GM23248 (cell line): ENCODE measurements at places on chromosomes 16 and 17. TPM values are rescaled to one million over a fixed set of nuclear protein-coding genes. Genes with fewer than 3 reads are reported as not detected.

DNA sequence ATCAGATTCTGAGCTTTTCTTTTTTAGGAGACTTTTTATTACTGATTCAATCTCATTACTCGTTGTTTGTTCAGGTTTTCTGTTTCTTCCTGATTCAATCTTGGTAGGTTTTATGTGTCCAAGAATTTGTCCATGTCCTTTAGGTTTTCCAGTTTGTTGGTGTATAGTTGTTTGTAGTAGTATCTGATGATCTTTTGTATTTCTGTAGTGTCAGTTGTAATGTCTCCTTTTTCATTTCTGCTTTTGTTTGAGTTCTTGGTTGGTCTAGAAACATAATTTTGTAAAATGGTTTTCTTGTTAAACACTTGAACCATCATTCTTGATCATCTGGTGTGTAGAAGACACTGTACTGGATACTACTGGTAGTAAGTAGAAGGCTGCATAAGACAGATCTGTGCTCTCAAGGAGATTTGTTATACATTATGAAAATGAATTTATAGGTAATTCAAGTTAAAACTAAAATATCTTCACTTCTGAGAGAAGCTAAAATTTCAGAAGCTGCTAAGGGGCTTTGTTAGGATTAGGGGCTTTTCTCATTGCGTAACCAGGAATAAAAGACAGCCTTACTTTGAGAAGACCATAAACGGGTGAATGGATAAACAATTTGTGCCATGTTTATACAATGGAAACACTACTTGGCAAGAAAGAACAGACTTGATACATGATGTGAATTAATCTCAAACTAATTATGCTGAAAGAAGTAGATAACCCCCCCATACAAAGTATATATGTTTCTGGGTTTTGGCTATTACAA lies 44.0 kb downstream of the NSRP1 start:
- H3K4me1 ChIP-seq: peaks cover 7% of the 10 kb centered on the region
- H3K27me3 ChIP-seq: no peaks in the 10 kb centered on the region
- no peak for DNase-seq
- H3K4me3 ChIP-seq: no peak overlapping the region
- no peak overlapping the region for H3K27ac ChIP-seq

DNA sequence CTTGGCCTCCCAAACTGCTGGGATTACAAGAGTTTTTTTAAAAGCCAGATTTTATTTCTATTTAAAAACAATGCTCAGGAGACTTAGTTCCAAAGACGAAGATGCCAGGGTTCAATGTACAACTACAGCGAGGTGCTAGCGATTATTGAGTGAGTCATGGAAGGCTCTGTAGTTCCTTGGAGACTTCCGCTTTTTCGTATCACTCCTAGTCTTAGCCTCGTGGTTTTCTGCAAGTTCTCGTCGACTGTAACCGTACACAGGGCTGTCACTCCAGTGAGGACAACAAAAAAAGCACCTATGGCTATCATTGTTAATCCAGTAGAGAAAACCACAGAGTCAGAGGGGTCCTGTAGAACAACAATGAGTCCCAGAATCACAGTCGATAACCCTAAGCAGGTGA lies 22.7 kb upstream of the ZC3H7A start:
- no peak overlapping the region for H3K27ac ChIP-seq
- H3K27me3 ChIP-seq: no peaks in the 10 kb centered on the region
- H3K4me3 ChIP-seq: no peak overlapping the region
- H3K36me3 ChIP-seq: no peaks in the 10 kb centered on the region
- DNase-seq: no peak

- H3K36me3 ChIP-seq: no peaks in the 10 kb centered on the region
- H3K4me1 ChIP-seq: no peaks in the 10 kb centered on the region
- no peaks in the 10 kb centered on the region for H3K27me3 ChIP-seq
- DNase-seq: no peak
- H3K27ac ChIP-seq: no peak overlapping the region
Observed at GRCh38 chr17:82915757-82916027, 75.9 kb upstream of the ZNF750 start.

DNA sequence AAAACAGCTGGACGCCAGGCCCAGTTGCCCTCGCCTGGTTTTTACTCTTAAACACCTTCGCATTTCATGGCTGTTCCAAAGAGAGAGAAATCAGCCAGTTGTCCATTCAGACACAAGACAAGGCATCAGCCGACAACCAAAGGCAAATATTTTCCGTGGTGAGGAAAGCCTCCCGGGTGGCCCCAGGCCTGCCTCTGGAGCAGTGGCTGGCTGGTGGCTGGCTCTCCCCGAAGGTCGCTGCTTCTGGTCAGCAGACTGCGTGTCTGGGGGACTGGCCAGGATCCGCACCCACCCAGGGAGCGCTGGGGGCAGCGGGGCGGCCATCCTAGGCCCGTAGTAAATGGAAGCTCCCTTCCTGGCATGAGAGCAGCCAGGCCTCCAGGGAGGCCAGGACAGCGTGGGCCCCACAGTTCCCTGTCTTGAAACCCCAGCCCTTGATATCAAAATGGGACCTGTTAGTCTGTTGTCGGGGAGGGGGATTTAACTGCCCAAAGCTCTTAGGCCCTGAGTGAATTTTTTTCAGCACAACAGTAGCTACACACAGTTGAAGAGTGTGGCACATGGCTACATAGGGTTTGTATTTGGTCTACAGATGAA lies 57.7 kb downstream of the SREBF1 start:
- H3K4me3 ChIP-seq: no peak overlapping the region
- peaks cover 6% of the 10 kb centered on the region; the same call in 1 of the 2 replicates for H3K4me1 ChIP-seq
- no peak for DNase-seq
- no peak overlapping the region for H3K27ac ChIP-seq
- no peaks in the 10 kb centered on the region for H3K36me3 ChIP-seq

GRCh38 chr17:12814718-12815117 lies 25.4 kb downstream of the ARHGAP44 start:
- no peaks in the 10 kb centered on the region for H3K4me1 ChIP-seq
- H3K4me3 ChIP-seq: no peak overlapping the region
- no peak overlapping the region for H3K27ac ChIP-seq
- H3K36me3 ChIP-seq: no peaks in the 10 kb centered on the region
- H3K27me3 ChIP-seq: no peaks in the 10 kb centered on the region
- no peak for DNase-seq

DNA sequence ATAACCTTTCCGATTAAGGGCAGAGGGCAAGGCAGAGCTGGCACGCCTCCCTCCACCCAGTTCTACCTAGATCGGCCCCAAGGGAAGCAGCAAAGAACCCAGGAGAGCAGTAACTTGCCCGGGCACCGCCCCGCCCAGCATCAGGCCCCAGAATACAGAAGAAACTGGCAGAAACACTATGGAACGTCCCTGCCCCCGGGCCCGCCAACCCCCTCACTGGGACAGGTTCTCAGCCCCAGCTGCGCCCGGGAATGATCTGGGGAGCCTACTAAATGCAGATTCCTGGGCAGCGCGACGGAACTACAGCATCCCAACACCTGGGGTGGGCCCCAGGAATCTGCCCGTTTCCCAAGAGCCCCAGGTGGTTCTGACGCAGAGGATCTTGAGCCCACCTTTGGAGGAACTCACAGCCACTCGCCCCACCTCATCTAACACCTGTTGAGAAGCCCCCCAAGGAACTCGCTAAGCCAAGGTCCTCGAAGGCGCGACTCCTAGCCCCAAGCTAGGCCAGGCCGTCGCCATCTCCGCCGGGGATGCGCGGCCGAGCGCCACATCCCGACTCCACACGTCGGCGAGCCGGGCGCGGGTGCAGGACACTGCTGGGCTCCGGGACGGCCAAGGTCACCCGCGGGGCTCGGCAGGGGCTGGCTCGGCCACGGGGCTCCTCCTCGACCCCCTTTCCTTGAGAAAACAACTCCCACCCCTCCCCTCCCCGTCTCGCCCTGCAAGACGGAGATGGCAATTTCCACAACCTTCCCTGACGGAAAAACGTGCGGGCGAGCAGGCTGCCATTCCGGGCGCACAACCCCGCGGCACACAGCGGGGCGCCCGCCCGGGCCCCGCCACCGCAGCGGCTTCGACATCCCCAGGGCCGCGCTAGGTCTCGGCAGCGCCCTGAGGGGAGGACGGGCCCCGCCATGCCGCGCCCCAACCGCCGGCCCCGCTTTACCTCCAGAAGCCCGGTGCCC lies 913 bp downstream of the CDIP1 start:
- no peak overlapping the region for H3K27ac ChIP-seq
- no peaks in the 10 kb centered on the region for H3K36me3 ChIP-seq
- DNase-seq: peak; percentile 57

- peak; percentile 62 for DNase-seq
- H3K27me3 ChIP-seq: no peaks in the 10 kb centered on the region
- no peak overlapping the region for H3K4me3 ChIP-seq
- no peaks in the 10 kb centered on the region for H3K36me3 ChIP-seq
- no peak overlapping the region for H3K27ac ChIP-seq
Observed at GRCh38 chr17:309361-309888, 43.2 kb downstream of the RPH3AL start.

DNA sequence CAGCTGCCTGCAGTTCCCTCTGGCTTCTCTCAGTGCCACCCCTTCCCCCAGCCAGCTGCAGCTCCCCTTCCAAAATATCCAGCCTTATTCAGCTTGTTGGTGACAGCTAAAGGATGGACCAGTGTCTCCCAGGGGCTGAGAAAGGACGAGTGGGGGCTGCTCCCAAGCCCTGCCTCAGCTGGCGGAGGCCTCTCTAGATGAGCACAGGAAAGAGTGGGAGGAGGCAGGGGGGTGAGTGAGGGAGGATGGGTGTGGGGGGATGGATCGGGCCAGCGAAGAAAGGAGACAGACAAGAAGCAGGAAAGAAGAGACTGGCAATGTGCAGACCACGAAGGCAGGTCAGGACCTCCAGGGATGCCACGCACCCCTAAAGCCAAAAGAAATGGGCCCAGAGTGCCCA lies 17.5 kb downstream of the PIPOX start:
- H3K4me1 ChIP-seq: no peaks in the 10 kb centered on the region
- peaks cover 24% of the 10 kb centered on the region for H3K27me3 ChIP-seq
- H3K4me3 ChIP-seq: no peak overlapping the region
- H3K27ac ChIP-seq: no peak overlapping the region

DNA sequence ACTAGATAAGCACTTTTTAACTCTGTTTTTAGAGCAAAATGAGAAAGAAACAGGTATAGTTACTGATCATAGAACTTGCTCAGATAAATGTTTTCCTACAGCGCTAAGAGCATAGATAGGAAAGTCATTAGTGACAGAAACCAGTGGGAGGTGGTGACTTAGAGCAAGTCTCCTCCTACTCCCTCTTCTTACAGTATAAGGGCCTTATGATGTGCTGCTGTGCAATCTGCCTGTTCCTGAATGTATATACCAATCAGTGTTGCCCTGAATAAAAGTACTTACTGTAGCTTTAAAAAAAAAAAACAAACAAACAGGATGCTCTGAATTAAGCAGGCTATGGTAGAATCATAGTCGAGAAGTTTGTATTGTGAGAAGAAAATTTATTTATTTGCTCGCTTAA lies 23.3 kb upstream of the RASL10B start:
- no peak overlapping the region for H3K27ac ChIP-seq
- H3K4me3 ChIP-seq: no peak overlapping the region
- H3K4me1 ChIP-seq: peaks cover 7% of the 10 kb centered on the region
- no peaks in the 10 kb centered on the region for H3K27me3 ChIP-seq
- H3K36me3 ChIP-seq: peaks cover 23% of the 10 kb centered on the region

DNA sequence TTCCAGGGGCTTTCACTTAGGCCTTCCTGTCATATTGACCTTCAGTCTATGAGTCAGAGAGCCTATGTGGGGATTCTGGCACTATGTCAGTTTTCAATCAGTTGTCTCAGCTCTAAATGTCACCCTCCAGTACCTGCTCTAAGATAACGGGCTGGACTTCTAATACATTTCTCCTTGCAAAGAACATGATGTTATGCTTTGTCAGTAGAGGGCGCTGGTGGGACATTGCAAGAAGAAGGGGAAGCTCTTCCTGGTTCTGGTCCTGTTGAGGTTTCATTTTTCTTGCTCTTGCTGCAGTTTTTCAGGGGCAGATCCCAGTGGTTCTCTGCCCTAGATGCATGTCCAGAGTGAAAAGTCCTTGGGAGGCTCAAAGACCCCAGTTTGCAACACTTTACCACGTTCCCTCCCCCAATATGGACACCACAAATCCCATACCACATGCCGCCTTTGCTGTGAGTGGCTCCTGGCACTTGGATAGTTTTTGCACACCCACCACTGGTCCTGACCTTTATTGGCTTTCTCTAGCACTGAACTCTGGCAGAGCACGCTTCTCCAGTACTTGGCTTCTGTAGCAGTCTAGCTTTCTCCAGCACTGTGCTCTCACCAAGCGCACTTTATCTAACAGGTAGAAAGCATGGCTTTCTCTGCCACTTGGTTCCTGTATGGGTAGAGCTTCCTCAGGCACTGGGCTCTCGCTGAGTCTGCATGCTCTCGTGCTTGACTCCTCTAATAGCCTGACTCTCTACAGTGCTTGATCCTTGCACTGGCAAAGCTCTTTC lies 49.0 kb downstream of the BCL7C start:
- H3K4me1 ChIP-seq: peaks cover 6% of the 10 kb centered on the region; the same call in 1 of the 2 replicates
- H3K27me3 ChIP-seq: no peaks in the 10 kb centered on the region
- H3K4me3 ChIP-seq: peak overlapping the region; percentile 62
- no peaks in the 10 kb centered on the region for H3K36me3 ChIP-seq

DNA sequence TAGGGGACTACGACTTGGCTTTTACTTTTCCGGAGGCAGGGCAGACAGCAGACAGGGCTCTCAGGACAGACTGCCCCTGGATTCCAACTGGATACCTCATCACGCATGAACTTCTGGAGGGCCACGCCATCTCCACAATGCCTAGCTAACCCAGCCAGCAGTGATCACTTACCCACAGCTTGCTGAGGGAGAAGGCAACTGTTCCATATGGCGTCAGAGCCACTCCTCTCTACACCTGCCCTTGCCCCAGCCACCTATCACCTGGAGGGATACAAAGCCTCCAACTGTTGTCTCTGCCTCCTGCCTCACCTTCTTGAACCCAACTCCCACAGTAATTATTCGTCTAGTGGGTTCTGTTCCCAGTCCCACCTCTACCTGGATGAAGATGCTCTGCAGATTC lies 8.8 kb downstream of the MYO19 start:
- no peak overlapping the region for H3K4me3 ChIP-seq
- peaks cover 21% of the 10 kb centered on the region for H3K36me3 ChIP-seq
- no peak overlapping the region for H3K27ac ChIP-seq
- no peak for DNase-seq

- H3K4me3 ChIP-seq: no peak overlapping the region
- no peak overlapping the region for H3K27ac ChIP-seq
- no peaks in the 10 kb centered on the region; the same call in 1 of the 2 replicates for H3K27me3 ChIP-seq
- H3K36me3 ChIP-seq: no peaks in the 10 kb centered on the region
- no peaks in the 10 kb centered on the region for H3K4me1 ChIP-seq
Observed at GRCh38 chr16:58051821-58052603, 26.5 kb downstream of the MMP15 start.

- no peaks in the 10 kb centered on the region for H3K27me3 ChIP-seq
- no peak overlapping the region for H3K27ac ChIP-seq
- H3K4me1 ChIP-seq: no peaks in the 10 kb centered on the region
- H3K4me3 ChIP-seq: no peak overlapping the region
- DNase-seq: no peak
Observed at GRCh38 chr16:143456-143855, 5.0 kb upstream of the NPRL3 start.

- H3K27me3 ChIP-seq: no peaks in the 10 kb centered on the region
- H3K4me1 ChIP-seq: peaks cover 20% of the 10 kb centered on the region
- H3K4me3 ChIP-seq: no peak overlapping the region
- H3K27ac ChIP-seq: no peak overlapping the region
- H3K36me3 ChIP-seq: peaks cover 63% of the 10 kb centered on the region
Observed at GRCh38 chr17:5410594-5411272, 8.7 kb downstream of the NUP88 start.

The TP53 gene
- 26.2 and 42.7 TPM in 2 replicates for total RNA-seq

The HS3ST4 gene
- total RNA-seq: not detected in 2 replicates

The TP53TG3 gene
- total RNA-seq: not detected in 2 replicates

The RPH3AL gene
- 2.7 and 13.4 TPM in 2 replicates for total RNA-seq

The TBC1D3D gene
- total RNA-seq: not detected in 2 replicates
